ENCODE measurements at places on chromosomes 2 and 18.

GRCh38 chr2:128437204-128437565 lies 118.5 kb upstream of the HS6ST1 start:
- DNase-seq: no peak

DNA sequence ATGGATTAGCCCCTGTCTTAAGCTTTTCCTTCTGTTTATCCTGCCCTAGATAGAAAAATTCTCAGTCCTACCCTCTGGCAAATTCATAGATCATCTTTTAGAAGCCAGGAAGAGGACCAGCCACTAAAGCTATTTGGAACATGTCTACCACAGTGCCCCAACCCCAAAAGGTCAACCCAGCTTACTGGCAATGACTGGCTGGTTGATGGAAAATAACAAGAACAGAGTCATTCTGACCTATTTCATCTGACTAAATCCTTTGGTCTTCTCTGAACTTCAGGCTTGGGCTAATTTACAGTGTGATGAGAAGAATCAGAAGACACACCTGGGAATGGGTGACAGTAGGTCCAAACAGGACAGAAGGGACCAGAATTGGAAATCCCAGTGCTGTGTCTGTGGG lies 227.3 kb upstream of the CCDC68 start:
- no peak for DNase-seq

DNA sequence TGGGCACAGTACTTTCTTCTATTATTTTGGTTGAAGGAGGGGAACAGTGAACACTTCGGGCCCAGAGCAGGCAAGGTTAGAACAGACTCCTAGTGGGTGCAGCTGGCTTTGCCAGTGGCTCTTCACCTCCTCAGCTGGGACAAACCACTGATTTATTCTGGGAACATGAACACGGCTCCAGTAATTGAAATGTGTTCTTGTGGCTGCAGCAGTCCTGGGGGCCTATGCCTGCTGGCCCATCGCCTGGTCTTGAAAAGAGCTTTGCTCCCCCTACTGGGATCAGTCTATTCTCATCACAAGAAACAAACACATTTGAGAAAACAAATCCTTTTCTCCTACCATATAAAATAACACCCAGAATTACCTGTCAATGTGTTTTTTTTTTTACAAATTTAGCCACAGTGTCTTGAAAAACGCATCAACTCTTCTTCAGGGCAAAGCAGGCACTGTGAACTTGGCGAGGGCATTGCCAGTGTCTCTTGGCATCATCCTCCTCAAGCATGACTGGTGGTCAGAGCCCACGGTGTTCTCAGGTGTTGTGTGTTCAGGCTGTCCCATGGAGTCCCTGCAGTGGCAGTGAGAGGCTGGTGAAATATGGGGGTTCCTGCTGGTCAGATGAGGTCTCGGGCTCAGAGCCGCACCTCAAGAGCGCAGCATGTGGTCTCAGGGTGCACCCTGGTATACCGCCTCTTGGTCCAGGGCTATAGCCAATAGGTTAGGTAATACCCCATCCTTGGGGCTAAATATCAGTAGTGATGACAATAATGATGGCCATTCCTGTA lies 51.3 kb downstream of the RNF144A start:
- no peak for DNase-seq

- no peak for DNase-seq
Measured at GRCh38 chr2:25072606-25073005, 30.7 kb downstream of the EFR3B start.

GRCh38 chr2:105655244-105655643 lies 89.5 kb upstream of the NCK2 start:
- no peak for DNase-seq

GRCh38 chr2:1295740-1296139 lies 117.5 kb upstream of the TPO start:
- no peak for DNase-seq

GRCh38 chr18:57833441-57834101 lies 30.5 kb upstream of the ATP8B1 start:
- DNase-seq: no peak

Data from effector CD8-positive, alpha-beta T cell (primary cell).